ENCODE measurements at places on chromosomes 3 and 15.

GRCh38 chr3:138187296-138188012, at the start of gene ARMC8:
Gene ARMC8, plus strand, starts transcription at chr3:138187301. Its CDS starts 254 bp downstream, at chr3:138187555.
- peak; percentile 11 for DNase-seq

DNA sequence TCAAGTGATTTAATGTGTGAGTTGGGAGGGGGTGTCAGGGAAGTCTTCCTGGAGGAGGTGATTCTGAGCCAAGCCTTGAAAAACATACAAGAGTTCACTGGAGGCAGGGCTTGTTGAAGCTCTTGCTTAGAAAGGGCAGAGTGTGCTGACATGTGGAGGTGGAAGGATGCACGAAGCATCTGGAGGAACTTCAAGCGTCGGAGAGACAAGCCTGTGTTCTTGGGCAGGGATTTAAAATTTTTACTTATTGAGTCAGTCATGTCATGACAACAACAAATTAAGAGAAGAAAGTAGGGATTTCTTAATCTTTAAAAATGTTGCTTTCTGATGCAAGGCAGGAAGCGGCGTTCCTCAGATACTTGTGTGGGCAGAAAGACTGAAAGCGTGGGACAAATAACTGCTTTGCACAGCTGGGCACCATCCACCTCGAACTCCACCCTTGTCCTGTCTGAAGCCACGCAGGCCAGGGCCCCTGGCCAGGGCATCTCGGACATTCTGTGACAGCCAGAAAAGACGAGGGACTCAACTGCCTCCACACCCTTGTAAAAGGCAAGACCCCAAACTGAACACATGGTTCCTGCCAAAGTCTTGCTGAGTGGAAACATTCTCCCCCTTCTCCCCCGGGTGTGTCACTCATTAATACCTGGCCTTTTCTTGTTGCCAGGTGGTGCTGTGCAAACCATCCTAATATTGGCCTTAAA, 6.9 kb upstream of the IL16 start:
- no peak for DNase-seq

- DNase-seq = no peak
Measured at GRCh38 chr15:90563463-90563862, 33.7 kb downstream of the CRTC3 start.

DNA sequence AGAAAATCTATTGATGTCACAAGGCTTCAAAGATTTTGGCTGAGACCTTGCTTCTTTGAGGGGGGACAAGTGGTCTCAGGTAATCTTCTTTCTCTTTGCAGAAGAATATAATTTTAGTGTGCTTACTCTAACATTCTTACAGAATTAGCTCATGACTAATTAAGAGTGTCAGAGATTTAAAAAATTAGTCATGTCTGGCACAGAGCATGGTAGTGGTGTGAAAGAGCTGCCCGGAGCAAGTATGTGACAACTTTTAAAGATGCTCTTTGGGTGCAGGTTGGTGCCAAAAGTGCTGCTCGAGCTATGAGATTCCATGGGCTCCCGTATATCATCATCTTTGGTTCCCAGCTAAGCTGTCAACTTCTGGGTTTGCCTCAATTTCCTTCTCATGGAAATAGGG, 31.1 kb downstream of the CYP19A1 start:
- no peak for DNase-seq

- no peak for DNase-seq
Measured at GRCh38 chr15:39497016-39497758, 83.7 kb upstream of the THBS1 start.

- DNase-seq = no peak
Measured at GRCh38 chr3:17745301-17745700, 2.9 kb upstream of the TBC1D5 start.

- DNase-seq = no peak
Measured at GRCh38 chr3:53402326-53402725, 55.0 kb upstream of the DCP1A start.

DNA sequence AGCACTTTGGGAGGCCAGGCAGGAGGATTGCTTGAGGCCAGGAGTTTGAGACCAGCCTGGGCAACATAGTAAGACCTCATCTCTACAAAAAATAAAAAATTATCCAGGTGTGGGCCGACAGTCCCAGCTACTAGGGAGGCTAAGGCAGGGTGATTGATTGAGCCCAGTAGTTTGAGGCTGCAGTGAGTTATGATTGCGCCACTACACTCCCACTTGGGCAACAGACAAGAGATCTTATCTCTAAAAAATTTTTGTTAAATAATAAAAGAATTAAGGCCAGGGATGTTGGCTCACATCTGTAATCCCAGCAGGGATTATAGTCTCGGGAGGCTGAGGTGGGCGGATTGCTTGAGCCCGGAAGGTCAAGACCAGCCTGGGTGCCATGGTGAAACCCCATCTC, 25.8 kb upstream of the NFKBIZ start:
- no peak for DNase-seq

DNA sequence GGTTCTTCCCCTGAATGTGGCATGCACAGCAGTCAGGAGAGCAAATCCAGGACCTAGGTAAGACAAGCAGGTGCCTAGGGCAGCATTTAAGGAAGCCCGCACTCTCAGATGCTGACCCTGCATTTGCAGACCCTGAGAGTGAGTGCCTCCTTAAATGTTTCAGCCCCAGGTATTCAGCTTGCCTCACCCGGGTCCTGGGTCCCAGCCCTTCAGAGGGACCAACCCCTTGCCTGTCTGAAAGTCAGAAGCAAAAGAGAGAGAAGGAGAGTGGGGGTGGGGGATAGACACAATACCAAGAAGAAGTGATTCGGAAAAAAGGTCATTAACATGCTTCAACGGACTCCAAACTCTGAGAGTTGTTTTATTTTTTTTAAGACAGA, 75.0 kb downstream of the MEGF11 start:
- no peak for DNase-seq

DNA sequence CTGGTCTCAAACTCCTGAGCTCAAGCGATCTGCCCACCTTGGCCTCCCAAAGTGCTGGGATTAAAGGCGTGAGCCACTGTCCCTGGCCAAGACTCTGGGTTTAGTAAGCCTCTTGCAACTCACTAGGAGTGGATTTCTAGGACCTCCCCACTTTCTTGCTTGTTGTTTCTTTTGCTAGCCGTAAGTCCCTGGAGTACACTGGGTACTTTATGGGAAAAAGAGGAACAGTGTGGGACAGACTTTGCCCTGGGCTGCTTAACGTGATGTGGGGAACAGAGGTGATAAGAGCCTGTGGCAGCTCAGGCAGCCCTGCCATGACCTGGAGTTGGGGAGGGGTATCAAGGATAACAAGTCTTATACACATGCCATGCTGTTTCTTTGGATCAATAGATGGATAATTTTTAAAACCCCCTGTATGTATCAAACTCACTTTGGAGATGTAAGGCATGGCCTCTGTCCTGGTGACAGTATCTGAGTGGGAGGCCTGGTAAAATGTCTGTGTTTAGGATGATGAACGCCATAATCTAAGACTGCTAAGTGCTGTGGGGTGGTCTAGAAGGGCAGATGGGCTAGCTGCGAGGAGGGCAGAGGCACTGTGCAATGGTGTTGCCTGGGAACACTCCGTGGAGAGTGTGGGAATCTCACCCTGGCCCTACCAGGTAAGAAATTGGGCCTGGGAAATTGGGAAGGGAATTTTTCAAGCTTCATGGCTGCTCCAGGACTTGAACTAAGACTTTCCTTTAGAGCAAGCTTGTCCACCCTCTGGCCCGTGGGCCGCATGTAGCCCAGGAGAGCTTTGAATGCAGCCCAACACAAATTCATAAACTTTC, 54.8 kb downstream of the SMAD3 start:
- DNase-seq = no peak

- DNase-seq = no peak
Measured at GRCh38 chr3:124221422-124221821, 229.5 kb upstream of the ROPN1 start.

- DNase-seq = no peak
Measured at GRCh38 chr3:15892311-15893227, 94.8 kb upstream of the ANKRD28 start.

DNA sequence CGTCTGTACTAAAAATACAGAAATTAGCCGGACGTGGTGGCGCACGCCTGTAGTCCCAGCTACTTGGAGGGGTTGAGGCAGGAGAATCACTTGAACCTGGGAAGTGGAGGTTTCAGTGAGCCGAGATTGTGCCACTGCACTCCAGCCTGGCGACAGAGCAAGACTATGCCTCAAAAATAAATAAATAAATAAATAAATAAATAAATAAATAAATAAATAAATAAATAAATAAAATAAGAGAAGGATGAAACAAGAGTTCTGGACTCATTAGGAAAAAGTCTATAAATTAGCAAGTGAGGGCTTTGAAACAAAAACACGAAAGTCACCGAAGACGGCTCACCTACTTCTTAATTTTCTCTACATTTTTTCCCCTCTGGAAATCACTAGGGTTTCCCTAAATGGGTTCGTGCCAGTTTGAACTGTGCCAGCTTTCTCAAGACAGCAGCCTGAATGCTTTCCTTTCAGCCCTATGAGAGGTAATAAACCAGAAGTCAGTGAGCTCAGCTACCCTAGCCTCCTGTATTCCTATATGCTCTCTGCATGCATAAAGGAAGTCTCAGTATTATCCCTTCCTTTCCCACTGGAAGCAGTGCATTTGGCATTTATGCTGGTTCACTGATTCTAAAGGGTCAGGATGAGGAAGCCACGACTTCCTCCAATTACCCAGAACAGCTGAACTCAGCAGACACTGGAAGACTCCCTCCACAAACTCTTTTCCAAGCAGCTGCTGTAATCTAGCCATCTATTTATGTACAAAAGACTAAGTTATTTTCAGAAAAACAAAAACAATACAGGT, 266.9 kb downstream of the ZBBX start:
- no peak for DNase-seq

DNA sequence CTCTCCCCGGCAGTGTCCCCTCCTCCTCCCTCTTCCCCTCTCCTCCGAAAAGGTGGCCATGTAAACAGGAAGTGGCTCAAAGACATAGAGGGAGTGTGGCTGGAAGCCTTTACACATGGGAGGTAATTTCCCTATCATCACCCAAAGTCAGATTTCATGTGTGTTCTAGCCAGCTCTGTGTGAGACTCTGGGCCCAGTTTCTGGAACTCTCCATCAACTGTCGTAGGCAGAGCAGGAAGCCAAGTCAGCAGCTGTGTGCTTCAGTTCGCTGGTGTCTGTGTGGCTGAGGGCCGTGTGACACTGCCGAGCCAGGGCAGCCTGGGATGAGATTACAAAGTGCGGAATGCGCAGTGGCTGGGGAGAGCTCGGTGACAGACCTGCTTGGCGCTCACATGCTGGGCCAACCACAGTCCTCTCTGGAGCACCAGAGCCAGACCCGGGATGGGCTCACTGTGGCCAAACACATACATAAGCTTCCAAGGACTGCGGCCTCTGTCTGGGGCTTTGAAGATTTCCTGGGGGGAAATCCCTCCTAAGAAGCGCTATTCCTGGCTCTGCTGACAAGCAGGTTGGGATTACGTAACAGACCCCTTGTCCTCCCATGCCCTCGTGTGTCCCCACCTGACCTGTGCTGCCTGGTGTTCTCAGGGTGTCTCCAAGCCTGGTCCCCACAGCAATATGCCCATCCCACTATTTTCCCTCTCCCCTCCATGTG, 50.7 kb downstream of the UMPS start:
- DNase-seq = no peak

GRCh38 chr3:42130007-42130328, 38.8 kb downstream of the TRAK1 start:
- DNase-seq = no peak

GRCh38 chr3:2166552-2166951, 67.9 kb downstream of the CNTN4 start:
- no peak for DNase-seq

DNA sequence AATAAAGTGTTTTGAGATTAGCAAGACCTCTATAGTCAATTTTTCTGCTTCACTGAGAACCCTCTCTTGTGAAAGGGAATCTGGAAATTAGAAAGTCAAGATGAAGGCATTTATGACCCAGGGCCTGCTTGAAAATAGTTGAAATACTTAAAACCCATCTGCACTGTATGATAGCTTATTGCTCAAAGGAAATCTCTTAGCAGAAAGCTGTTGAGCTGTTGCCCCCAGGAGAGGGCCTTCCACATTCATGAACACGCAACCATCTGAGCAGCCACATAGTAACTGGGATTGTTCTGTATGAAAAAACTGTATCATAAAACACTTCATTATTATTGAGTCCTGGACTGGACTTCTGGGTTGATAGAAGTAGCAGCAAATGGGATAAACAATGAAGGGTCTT, 106.4 kb upstream of the PTX3 start:
- DNase-seq = no peak

- no peak for DNase-seq
Measured at GRCh38 chr3:149765762-149766334, 13.6 kb upstream of the COMMD2 start.

DNA sequence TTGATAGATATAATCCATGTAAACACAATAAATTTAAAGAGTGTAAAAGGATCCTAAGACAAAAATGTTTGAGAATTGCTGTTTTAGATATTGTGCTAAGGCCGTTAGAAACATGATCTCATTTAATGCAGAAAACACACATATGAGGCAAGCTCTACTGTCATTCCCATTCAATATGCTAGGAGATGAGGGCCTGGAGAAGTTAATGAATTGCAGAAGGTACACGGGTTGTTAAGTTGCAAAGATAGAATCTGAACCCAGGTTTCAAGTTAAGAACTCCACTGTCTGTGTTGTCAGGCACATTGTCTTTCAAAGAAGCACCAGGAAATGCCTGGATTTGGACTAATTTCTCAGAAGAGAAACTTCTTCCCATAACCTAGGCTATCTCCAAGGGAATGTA, 65.1 kb upstream of the SAMMSON start:
- no peak for DNase-seq

GRCh38 chr3:172709774-172710663, 848 bp downstream of the NCEH1 start:
- DNase-seq = no peak

DNA sequence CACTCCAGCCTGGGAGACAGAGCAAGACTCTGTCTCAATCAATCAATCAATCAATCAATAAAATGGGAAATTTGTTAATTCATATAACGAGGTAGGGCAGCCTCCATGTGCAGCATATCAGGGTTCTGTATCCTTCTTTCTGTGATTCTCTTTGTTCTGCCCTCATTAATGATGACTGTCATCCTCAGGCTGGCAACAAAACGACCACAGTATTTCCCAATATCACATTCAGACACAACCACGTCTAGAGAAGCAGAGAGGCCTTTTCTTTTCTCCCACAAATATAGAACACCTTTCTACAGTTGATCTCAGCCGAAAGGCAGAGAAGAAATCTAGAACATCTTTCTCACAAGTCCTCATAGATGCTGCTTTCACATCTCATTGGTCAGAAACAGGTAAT, 11.2 kb downstream of the CEP19 start:
- no peak for DNase-seq

- no peak for DNase-seq
Measured at GRCh38 chr15:70791259-70791658, 27.9 kb upstream of the UACA start.

GRCh38 chr3:78838362-78838761, 929.4 kb downstream of the ROBO1 start:
- no peak for DNase-seq

All from stimulated activated CD4-positive, alpha-beta T cell treated with anti-CD3 and anti-CD28 coated beads, Interleukin-1b, Interleukin-23, amount 100 ng/mL, for 1 hour (primary cell).